Kidney tubule cell (primary cell): ENCODE measurements at places on chromosomes 4 and X.

DNA sequence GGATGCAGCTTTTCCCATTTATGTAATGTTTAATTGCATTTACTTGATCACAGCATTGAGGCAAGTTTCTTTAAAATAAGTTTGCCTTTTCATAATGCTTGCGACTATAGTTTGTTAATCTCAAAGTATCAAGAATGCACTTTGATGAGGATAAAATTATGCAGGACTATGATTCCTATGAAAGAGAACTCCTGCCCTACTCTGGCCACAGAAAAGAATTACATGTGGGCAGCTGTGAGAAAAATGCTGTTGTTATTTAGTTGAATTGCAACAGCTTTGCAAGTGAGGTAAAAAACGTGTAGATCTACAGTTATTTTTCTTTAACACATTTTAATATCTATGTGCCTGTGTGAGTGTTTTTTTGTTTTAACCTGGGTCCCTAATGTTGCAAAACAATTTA is 12.5 kb upstream of the OSTC start:
- no peak for DNase-seq

GRCh38 chrX:26192204-26192603 is at the start of gene MAGEB6:
TSS of gene MAGEB6 (plus strand) at chrX:26192440. CDS start at chrX:26193847, 1,407 bp downstream.
- DNase-seq = no peak

GRCh38 chr4:117817301-117817700 is 217.0 kb upstream of the NDST3 start:
- no peak for DNase-seq

- no peak for DNase-seq
Measured at GRCh38 chr4:143405075-143405730, 68.5 kb downstream of the GAB1 start.

DNA sequence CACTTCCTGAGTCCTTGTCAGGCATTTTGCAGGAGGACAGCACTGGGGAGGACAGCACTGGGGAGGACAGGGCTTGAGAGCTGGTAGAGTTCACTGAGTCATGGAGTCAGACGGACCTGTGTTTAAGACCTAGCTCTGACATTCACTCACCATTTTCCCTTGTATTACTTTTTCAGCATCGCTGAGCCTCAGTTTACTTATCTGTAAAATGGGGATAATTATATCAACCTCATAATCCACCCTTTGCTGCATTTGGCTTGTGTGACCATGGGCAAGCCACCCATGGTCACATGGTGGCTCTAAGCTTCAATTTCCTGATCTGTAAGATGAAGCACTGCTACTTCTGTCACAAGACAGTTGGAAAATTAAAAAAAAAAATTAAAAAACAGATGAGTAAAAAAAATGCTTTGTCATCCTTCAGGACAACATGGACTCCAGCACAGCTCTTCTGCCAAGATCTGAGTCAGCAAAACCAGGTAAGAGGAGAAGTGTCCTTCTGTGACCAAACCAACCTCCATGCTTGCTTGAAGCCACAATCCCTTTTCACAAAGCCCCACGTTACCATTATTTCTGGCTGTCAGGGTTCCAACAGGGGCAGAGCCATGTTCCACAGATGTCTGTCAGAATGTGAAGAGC is 275.5 kb downstream of the RAB28 start:
- DNase-seq = no peak

DNA sequence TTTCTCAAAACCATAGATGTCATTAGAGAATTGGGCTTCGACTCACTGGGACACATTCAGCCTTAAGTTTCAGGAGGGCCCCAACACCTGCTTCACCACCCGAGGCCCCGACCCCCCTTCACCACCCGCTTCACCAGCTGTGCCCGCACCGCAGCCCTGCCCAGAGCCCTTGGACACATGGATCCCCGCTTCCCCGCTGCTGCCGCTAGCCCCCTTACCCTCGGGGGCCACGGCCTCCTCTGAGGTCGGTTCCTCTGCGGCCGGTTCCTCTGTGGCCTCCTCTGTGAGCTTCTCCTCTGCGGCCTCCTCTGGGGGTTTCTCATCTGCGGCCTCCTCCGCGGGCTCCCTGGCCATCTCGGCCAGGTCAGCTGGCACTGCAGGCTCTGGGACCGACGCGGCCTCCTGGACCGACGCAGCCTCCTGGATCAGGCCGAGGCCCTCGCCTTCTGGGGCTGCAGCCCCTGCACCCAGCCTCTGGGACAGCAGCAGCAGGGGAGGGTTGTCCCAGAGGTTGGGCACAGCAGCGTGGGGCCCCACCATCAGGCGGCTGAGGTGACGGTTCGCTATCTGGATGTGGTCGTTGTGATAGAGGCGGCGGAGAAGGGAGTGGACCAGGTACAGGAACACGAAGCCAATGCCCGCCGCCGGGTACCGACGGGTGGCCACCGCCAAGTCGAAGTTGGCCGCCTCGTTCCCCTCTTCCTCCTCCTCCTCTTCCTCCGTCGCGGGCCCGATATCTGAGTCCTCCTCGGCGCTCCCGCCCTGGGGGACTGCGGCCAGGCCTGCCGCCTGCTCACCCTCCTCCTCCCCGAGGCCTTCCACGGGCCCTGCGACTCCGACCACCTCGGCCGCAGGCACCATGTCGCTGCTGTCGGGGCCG is 748 bp downstream of the CT47B1 start:
- DNase-seq = no peak

- no peak for DNase-seq
Measured at GRCh38 chrX:112081781-112082652, 559 bp downstream of the TRPC5 start.

- DNase-seq = no peak
Measured at GRCh38 chr4:108034565-108034964, 44.9 kb downstream of the HADH start.

- DNase-seq = no peak
Measured at GRCh38 chr4:587671-588350, 11.7 kb upstream of the TMEM271 start.
